Head of caudate nucleus (tissue), 42 donors: ENCODE measurements at places on chromosomes 1 and 21.

DNA sequence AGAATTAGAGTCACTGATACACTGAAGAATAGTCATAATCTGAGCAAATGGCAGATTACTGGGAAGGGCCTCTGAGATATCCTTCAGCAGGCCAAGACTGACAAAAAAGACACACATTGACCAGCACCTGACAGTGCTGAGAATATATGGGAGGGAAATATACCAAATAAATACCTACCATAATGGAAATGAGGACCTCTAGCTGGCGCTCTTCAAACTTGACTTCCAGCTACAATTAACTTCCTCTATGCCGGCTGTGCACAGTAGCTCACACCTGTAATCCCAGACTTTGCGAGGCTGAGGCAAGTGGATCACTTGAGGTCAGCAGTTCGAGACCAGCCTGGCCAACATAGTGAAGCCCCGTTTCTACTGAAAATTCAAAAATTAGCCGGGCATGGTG is 69.5 kb downstream of the NPHS2 start:
- no peak for DNase-seq

- DNase-seq = no peak
Observed at GRCh38 chr1:23417570-23417969, 7.0 kb downstream of the TCEA3 start.

- no peak for DNase-seq
Observed at GRCh38 chr1:83967336-83967735, 31.6 kb downstream of the TTLL7 start.

DNA sequence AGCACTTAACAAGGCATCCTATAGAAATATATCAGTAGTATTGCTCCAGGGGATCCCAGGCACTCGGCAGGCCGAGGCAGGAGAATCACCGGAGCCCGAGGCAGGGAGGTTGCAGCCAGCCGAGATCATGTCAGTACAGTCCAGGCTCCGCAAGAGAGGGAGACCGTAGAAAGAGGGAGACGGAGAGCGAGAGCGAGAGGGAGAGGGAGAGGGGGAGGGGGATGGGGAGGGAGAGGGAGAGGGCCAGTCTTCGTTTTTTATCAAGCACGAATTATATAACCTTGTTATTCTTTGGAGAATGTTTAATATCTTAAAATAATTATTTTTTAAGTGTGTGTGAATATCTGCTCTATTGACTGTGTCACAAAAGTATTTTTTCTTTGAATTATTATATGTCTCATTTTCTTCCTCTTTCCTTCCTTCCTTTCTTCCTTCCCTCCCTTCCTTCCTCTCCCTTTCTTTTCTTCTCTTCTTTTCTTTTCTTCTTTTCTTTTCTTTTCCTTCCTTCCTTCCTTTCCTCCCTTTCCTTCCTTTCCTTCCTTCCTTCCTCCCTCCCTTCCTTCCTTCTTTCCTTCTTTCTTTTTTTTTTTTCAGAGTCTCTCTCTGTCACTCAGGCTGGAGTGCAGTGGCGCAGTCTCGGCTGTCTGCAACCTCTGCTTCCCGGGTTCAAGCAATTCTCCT is 233.7 kb downstream of the SRGAP2C start:
- DNase-seq = no peak

DNA sequence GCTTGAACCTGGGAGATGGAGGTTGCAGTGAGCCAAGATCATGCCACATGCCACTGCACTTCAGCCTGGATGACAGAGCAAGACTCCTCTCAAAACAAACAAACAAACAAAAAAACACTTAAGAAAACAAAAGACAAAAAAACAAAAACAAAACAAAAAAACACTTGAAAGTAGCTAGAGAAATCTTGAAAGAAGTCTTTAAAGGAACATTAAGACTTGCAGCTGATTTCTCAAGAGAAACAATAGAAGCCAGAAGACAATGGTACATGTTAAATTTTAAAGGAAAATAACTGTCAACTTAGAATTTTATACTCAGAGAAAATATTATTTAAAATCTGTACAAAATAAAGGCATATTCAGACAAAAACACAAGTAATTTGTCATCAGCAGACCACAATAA is 71.3 kb downstream of the HLX start:
- no peak for DNase-seq

GRCh38 chr1:27562534-27563340 is 41.2 kb downstream of the AHDC1 start:
- DNase-seq = no peak

DNA sequence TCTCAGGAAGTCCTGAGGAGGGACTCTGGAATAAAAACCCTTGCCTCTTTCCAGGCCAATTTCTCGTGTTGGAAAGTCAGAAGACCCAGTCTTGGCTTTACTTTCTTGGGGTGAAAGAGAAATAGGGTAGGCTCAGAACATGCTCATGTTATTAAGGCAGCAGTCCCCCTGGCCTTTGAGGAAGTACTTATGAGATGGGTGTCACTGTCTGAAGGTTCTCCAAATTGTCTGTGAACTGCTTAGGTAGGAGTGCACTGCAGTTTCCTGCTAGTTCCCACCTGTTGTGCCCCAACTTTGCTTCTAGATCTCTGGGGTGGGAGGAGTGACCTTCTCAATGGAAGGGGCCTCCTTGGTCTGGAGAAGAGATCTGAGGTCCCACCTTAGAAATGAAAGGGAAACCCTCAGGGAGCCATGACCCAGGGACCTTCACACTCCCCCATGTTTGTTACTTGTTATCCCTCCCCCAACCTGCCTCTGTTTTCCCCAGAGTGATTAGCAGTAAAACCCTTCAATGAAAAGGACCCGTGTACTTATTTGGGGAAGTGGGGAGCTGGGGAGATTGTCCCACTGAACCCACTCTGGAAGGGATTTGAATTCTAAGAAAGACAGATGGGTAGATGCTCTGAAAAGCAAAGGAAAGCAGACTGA is 5.7 kb downstream of the ZNF691 start:
- DNase-seq = no peak

GRCh38 chr1:228830954-228831481 is 95.7 kb downstream of the RHOU start:
- no peak for DNase-seq

DNA sequence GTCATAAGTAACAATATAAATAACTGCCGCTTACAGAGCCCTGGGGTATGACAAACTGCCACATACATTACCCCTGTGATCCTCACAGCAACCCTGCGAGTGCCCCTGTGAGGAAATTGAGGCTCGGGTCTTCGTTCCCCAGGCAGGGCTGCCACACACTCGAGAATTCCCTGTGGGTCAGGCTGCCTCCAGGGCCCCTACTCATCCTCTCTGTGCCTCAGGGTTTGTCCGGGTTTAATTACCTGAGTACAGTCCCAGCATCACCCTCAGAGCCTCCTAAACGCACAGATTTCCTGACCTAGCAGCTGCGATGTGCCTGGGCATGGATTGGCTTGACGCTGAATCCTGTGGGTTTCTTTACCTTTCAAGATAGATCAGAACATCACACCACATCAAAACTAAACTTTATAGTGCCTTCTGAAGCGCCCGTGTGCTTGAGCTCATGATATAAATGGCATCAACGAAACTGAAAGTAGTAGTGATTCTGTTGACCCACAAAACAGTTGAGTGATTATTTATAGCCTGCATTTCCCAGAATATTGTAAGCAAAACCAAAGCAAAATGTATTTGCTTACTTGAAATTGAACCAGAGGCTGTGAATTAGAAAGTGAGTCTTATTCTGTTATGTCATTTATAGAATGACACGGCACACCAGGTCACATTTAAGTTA is 14.0 kb downstream of the SLC37A1 start:
- DNase-seq = no peak

- no peak for DNase-seq
Observed at GRCh38 chr1:208584167-208584755, 340.1 kb upstream of the PLXNA2 start.

DNA sequence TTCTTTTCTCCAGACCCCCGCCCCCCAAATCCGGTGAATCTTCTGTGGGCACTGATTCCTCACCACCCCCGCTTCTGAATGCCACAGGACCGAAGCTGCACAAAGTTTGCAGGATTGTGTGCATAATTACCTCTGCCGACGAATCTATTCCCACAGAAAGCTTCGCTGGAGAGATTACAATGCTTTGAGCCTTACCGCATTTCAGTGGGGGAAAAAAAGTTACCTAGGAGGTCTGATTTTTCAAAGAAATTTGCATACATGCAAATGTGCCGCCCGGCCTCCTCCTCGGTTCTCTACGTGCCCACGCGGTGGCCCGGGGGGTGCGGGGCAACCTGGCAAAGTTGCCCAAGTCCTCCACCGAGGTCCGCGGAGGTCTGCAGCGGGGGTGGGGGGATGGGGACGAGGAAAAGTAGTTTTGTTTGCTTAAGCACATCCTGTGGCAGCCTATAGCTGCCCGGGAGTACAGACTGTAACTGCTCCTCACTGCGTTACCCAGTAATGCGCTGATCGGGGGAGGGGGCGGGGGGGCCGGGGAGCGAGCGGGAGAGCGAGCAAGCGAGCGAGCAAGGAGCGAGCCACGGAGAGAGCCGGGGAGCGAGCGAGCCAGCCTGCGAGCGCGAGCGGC is 563 bp upstream of the NFIA start:
- peak; percentile 38 for DNase-seq

DNA sequence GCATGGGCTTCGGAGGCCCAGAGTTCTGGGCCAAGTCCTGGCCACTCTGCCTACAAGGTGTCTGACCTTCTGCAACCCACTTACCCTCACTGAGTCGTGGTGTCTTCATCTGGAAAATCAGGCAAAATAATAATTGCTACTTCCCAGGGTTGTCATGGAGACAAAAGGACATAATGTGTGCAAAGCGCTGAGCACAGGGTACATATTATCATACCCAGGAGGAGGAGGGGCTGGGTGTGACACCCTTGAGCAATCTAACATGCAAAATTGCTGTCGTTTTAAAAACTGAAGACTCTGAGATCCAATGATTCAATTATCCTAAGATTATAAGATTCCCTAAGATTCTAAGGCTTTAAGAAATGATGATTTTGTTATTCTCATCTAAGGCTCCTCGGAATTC is 459.5 kb downstream of the PTPRU start:
- DNase-seq = no peak

DNA sequence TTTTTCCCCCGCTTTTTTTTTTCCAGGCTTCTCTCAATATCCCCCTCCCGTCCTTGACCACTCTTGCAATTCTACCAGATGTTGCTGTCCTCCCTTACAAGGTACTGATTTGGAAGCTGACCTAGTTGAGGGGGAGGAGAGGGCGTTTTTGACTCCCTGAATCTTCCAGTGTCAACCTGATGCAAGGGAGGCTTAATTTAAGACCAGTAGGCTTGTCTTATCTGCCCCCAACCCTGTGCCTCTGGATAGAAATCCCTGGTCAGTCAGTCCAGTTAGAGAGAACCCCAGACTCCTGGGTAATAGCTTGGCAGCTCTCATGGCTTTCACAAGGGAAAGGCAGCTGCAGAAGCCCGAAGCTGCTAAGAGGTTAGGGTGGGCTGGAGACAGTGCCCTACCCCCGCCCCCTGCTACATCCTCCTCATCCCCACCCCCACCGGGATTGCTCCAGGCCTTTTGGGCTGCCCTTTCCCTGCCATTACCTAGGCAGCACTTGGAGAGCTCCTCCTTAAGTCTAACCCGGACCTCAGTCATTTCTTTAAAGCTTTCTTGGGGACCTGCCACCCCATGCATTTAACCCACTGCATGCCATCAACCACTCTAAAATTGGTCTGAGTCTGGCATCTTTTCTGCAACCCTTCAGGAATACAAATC is 3.6 kb downstream of the ACKR1 start:
- no peak for DNase-seq

DNA sequence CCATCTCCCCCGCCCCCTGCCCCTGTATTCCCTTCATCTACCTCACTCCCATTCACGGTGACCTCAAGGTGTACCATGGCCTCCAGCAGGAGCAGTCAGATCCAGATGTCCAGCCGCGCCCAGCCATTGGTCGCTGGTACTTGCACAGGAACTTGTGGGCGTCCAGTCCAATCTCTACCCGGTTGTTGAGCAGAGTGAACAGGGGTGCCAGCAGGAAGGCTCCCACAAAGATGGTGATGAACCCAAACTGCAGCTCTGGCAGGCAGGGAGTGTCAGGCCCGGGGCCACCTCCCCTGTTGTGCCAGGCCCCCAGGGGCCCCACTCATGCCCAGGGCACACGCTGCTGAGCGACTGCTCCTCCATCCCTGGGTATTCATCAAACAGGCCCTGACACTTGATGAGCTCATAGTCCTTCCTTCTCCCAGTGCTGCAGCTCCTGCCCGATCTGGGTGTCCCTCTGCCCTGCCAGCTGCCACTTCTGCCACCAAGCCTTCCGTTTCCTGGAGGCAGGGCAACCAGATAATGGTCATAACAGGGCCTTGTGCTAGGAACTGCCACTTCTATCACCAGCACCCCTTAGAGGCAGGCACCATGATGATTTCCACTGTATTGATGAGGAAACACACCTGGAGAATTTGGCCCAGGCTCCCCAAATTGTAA is 5.7 kb upstream of the ARHGEF19 start:
- DNase-seq = no peak

- no peak for DNase-seq
Observed at GRCh38 chr21:41928621-41929220, 25.1 kb downstream of the C2CD2 start.

- DNase-seq = no peak
Observed at GRCh38 chr1:23357138-23357908, 12.3 kb downstream of the ZNF436 start.

GRCh38 chr1:208410409-208410808 is 166.2 kb upstream of the PLXNA2 start:
- no peak for DNase-seq
